Spleen (tissue), 13 donors: ENCODE measurements at places on chromosomes 1 and 21. TPM values are rescaled to one million over a fixed set of nuclear protein-coding genes. Genes with fewer than 3 reads are reported as not detected.

Gene CEP104
- polyA plus RNA-seq = 4.5 TPM

Gene CD244
- polyA plus RNA-seq = 4.0 TPM

DNA sequence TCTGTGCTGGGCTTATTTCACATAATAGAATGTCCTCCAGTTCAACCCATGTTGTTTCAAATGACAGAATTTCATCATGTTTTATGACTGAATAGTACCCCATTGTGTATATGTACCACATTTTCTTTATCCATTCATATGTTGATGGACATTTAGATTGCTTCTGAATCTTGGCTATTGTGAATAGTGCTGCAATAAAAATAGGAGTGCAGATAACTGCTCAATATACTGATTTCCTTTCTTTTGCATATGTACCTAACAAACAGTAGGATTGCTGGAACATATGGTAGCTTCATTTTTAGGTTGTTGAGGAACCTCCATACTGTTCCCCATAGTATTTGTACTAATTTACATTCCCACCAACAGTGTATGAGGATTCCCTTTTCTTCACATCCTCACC, 491.1 kb downstream of the BRINP3 start:
- DNase-seq = no peak

Gene MCM3AP
- 55.2 TPM for polyA plus RNA-seq

DNA sequence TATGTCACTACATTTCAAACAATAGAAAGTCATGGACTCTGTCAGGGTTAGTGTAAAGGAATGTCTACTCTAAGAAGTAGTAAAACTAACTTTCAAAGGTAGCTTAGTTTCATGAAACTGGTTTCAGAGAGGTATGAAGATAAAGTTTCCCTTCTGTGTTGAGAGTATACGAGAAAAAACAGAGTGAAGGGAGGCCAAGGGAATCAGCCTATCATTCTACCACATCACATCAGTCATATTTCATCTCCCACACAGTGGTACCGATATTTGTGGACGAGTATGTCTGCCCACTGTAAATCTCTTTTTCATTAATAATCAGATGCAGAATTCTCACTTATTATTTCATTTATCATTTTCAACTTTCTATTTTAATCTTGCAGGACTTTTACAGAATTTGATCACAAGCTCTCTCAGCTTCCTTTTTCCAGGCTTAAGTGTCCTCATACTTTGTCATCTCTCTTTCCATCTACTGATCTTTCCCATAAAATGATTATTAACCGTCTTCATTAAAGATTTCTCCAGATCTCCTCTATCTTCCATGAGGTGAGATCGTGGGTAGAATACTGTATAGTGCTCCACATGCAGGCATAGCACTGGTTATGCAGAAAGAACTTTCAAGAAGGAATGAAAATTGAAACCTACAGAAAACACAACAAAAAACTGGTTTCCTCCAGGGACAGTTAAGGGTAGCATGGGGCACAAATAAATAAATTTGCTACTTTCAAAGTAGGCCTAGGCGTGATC, 11.5 kb upstream of the IFI16 start:
- DNase-seq = no peak

Gene DEPDC1
- polyA plus RNA-seq = 0.83 TPM

Gene TOE1
- 8.7 TPM for polyA plus RNA-seq

DNA sequence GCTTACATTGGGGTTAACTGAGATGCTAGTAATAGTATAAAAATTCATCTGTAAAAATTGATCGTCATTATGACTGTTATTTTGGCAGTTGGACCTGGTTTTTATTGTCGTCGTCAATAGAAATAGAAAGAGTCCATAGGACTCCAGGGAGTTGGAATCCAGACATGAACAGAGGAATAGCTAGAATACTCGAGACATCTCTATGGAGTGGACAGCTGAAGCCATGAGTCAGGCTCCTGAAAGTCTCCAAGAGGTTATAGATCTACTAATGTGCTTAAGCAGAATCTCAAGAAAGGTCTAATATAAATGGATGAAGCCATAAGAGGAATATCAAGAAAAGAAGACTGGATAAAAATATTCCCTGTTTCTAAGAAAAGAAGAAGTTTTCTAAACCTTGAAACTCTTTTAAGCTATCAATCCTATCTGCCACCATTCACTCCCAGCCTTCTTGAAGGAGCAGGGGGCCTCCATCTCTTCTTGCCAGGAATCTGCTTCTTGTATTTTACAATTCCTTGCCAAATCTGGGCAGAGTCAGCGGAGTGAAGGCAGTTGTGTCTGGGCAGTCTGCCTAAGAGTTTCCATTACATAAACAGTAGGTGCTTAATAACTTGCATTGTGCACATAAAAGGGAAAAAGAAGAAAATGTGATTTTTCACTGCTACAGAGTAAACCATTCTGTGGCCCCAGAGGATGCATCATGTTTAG, 163.3 kb downstream of the ST6GALNAC5 start:
- no peak for DNase-seq

DNA sequence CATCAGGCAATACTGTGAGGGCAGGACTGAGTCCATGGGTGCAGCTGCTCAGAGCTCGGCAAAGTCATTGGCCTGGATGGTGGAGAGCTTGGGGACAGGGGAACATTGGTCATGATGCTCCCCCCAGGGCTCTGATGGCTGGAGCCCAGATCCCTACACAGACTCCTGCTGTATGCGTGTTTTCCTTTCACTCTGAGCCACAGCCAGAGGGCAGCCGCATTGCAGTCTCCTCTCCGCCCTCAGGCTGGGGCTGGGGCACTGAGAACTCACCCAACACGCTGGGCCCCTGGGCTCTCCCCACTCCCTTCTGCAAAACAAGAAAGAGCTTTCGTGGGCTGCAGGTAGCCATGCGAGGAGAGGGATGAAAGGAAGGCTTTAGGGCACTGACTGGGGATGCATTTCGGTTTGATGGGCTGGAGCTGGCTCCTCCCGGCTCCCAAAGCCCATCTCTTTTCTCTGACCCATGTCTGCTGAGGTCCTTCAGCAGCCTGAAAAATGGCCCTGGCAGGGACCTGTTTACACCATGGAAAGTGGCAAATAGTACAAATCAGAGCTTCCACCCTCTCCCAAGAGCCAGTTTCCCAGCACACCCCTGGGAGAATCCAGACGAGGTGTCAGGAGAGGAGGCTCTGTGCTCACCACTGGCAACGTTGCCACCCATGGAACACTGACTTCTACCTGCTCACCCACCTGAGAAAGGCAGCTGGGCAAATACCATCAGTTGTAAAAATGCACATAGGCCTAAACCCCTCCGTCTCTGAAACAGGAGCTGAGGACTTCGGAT, 43.8 kb downstream of the CAPN2 start:
- DNase-seq = peak; percentile 47

DNA sequence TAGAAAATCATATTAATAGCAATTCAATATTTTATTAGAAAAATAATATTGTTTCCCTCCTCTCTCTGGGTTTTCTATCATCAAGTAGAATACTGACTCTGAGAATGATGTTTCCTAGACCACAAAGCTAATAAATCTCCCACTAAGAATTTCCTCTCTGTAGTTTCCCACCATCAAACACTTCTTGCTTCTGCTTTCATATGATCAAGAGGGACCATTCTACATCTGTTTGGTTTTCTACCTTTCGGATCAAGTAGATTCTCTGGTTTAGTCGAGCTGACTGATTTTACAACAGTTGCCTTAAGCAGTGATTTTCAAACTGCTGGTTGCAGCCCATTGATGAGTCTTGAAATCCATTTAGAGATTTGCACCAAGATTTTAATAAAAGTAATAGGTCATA, 240.2 kb upstream of the PTBP2 start:
- DNase-seq = no peak

Gene OLFML2B
- 3.3 TPM for polyA plus RNA-seq

GRCh38 chr1:115879977-115880376, 39.1 kb upstream of the NHLH2 start:
- no peak for DNase-seq

Gene RNF2
- 5.2 TPM for polyA plus RNA-seq

DNA sequence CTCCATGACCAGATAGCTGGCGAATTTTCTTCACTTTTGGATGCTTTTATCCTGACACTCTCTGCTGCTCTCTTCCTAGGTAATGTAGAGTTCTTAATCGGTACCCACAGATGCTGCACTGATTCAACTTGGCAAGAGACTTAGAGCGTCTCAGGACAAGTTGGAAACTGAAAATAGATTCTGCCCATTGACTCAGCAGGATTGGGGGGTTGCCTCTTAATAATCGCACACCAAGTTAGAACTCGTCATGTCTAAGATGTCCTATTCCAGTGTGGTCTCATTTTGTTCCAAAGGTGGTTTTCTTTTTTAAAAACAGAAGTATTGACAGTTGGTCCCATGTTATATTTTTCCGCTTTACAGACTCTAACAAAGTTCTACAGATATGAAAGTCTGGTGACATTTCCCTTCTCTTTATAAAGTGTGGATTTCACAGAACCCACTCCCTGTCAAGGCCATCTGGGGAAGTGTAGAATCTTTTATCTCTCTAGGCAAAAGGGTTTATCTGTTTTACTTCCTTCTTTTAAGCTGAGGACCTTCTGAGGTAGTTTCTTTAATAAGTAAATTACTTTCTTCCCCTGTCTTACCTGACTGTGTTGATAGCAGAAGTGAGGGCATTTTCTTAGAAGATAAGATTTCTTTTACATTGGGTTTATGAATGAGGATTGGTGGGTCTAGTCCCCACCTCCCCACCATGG, 12.1 kb upstream of the DIPK1A start:
- no peak for DNase-seq

Gene LEPROT
- polyA plus RNA-seq = 25.4 TPM

DNA sequence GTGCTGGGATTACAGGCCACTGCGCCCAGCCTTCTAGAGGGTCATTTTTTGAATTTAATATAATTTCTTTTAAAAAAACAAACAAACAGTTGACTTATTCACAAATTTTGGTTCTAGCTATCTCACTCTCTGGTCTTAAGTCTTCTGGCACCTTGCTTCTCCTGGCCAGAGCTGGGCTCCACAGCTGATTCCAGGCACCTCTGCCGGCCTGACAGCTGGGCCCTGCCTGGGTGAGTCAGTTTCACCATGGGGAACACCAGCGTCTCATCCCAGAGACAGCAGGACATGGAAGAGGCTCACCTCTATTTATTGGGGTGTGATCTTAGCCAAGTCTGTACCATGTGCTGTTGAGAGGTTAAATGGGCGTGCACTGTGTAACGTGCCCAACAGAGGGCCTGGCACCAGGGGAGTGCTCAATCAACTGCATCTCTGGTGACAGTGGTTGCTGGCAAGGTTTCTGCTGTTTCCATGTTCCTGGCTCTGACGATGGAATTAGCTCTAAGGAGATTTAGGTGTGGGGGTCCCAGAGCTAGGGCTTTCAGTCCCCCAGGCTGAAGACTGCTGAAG, 956 bp downstream of the CPLANE2 start:
- DNase-seq = no peak

DNA sequence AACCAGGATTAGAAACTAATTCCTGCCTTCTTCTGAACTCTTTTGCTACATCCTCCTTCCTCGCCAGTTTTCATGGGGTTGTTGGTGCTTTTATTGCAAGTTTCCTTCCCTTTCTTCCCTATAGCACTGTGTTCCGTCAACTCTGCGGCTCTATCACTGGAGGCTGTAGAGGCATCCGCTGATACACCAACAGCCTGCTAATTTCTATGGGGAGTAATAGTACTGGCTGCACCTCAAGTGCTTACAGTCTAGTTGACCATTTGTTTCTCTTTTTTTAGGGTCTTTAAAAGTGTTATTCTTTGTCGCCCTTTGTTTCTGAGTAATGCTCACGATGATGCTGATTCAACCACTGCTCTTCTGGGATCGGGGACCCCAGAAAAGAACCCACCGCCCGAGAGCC, 746 bp downstream of the MIS18A start:
- no peak for DNase-seq

Gene ID3
- 59.8 TPM for polyA plus RNA-seq

Gene AMY1B
- not detected for polyA plus RNA-seq

GRCh38 chr1:18464665-18465050, 16.1 kb upstream of the KLHDC7A start:
- DNase-seq = peak; percentile 42

GRCh38 chr1:38941527-38942019, at the start of gene RHBDL2:
RHBDL2 (minus strand) TSS chr1:38941830; CDS start chr1:38919212, 22,618 bp downstream.
- DNase-seq = no peak

DNA sequence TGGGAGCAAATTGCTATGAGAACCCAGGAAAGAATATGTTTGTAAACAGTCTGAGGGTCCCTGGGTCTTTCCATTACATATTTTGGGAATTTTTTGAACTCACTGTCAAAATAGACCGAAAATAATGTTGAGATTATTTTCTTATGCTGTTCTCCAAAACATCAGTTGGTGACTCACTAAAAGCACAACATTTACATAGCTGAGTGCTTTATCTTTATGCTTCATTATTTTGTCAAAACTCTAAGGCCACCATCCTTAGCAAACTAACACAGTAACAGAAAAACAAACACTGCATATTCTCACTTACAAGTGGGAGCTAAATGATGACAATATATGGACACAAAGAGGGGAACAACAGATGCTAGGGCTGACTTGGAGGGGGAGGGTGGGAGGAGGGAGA, 459.3 kb downstream of the ADGRL2 start:
- no peak for DNase-seq

Gene SYT6
- polyA plus RNA-seq = not detected

- no peak for DNase-seq
Observed at GRCh38 chr21:42725416-42725930, 72.1 kb downstream of the PDE9A start.

Gene FCRL1
- 72.0 TPM for polyA plus RNA-seq

GRCh38 chr1:66764994-66765578, 12.8 kb downstream of the DYNLT5 start:
- no peak for DNase-seq

Gene DSTYK
- 2.3 TPM for polyA plus RNA-seq

DNA sequence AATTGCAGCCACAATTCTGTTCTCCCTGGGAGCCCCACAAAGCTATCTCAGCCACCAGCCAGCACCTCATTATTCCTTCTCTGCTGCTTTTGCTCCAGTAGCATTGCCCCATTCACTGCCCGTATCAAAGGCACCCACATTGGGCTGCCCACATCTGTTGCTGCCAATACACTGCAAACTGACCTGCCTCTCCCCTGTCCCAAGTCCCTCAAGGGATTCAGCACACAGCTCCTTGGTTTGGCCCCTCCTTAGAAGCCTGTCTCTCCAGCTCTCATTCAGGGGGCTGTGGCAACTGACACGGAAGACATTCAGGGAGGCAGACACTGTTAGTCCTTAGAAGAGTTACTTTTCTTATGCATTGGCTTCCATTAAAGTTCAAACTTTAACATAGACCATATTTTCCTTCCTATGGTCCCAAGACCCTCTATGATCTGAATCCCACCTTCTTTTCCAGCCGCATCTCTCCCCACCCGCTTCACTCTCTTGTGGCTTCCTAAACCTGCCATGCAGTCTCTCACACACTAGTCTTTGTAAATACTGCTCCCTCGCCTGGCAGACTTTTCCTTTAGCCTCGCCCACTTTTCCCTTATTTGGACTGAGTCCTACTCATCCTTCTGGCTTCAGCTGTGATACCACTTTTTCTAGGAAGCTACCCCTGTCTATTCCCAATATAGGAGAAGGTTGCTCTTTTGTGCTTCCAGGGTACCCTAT, 19.3 kb upstream of the KLHDC8A start:
- no peak for DNase-seq
